RKO (cell line): ENCODE measurements at places on chromosomes 2 and 18.

DNA sequence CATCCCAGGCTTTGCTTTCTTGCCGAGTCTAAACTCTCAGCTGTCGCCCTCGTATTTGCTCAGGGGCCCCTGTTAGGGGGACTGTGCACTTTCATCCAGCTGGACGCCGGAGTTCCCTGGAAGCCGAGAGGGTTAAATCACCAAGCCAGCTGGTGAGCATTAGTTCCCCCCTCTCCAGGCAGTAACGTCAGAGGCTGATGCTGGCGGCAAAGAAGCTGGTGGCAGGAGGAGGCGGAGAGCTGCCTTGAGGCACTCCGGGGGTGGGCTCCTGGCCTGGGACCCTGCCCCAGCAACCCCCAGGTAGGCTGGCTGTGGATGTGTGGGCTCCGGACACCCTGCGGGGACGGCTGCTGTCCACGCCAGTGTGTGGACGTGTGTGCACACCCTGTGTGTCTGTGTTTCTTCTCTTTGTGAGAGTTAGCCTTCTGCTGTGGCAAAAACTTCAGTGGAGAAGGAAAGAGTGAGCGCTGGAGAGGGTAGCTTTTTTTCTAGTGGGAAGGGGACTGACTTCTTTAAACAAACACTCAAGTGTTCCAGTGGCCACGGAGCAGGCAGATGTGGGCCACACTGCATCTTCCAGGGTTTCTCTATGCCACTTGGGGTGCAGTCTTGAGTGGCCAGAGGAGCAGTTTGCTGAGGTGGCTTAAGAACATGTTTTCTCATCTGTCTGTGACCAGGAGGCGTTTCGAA, 84.7 kb downstream of the GLI2 start:
- no peak for DNase-seq

DNA sequence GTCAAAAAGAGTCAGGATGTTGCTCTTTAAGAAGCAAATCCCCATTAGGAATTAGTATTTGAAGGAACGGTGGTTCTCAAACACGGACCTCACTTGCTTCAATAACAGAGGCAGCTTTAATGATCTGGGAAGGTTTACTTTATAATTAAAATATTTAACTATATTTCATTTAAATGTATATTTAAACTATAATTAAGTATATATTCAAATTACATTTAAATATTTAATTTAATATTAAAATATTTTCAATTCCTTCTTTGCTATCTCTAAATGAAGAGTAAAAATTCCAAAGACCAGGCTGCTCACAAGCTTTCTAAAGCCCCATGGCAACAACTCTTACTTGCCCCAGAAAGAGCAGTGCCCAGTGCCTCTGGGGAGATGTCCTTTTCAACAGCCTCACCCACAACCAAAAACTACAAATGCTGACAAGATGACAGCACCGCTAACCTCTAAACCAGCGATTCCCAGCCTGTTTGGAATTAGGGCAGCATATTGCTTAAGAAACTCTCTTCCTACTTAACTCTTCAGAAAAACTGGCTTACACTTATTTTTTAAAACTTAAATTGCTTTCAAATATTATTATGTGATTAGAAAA, 62.9 kb upstream of the POU3F3 start:
- DNase-seq = no peak

DNA sequence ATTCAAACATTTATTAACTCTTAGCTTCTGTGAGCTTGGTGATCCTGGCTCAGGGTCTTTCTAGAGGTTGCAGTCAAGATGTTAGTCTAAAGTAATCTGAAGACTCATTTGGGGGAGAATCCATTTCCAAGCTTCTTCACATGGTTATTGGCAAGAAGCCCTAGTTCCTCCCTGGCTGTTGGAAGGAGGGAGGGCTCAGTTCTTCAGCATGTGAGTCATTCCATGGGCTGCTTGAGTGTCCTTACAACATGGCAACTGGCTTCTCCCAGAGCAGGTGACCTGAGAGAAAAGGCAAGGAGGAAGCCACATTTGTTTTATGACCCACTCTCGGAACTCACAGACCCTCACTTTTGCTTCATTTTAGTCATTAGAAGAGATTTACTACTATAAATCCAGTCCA, 10.6 kb upstream of the C2orf74 start:
- peak; percentile 25 for DNase-seq

- no peak for DNase-seq
Observed at GRCh38 chr2:142841788-142842187, 35.7 kb upstream of the KYNU start.

DNA sequence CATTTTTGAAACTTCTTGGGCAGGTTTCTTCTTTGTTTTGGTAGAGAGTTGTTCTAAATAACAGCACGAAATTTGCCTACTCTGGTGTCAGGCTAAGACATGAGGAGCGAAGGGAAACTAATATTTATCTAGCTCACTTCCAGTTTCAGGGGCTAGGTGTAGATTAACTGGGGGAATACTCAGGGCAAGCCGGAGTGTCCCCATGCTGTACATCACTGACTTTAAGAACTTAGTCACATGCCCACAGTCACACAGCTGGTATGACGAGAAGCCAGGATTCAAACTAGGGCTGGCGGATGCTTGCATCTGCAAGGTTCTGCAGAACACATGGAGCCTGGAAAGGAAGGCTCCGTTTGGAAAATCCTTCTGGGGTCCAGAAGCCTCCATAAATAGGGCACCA, 133.3 kb downstream of the ALPK2 start:
- no peak for DNase-seq

GRCh38 chr18:74990563-74991081, 218.3 kb downstream of the PTGR3 start:
- no peak for DNase-seq

DNA sequence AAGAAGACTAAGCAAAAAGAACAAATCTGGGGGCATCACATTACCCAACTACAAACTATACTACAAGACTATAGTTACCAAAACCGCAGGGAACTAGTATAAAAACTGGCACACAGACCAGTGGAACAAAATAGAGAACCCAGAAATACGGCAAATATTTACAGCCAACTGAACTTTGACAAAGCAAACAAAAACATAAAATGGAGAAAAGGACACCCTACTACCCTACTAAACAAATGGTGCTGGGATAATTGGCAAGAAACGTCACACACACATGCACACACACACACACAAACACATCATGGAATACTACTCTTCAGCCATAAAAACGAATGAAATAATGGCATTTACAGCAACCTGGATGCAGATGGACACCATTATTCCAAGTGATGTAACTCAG, 53.3 kb downstream of the SESTD1 start:
- no peak for DNase-seq

DNA sequence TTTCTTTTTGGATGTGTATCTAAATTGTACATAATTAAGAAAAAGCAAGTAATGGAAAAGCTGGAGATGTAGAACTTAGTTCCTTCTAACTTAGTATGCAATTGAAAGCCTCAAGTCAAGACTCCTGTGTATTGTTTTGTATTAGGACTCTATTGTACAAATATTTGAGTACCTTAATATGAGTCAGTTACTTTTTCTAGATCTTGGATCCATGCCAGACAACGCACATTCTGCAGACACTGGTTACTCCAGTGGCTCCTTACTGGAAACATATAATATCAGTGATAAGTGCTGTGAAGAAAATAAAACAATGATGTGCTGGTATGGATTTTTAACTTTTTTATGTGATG, 1.5 kb downstream of the SLC39A10 start:
- DNase-seq = peak; percentile 93

GRCh38 chr2:47344890-47345589, 57.9 kb upstream of the MSH2 start:
- DNase-seq = peak; percentile 36

DNA sequence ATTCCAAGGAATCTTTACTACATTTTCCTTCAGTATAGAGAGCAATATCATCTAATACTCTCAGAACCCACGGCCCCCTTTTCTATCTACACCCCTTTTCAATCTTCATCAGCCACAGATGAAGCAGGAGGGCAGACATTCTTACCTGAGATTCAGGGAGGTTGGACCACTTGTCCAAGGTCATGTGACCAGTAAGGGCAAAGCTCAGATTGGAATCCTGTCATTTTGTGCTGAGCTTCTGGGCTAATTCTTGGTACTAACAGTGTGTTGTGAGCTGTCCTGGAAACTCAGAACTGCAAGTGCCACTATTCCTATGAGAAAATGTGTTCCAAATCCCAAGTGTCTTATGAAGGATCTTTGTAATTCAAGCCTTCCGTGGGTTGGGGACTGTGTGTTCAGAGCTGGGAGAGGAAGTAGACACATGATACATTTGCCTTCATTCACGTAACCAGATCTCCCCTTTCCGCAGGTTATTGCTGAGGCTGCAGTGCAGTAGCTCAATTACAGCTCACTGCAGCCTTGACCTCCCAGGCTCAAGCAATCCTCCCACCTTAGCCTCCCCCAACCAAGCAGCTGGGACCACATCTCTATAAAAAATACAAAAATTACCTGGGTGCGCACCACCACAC, 3.3 kb downstream of the CHRNA1 start:
- DNase-seq = no peak

GRCh38 chr2:62578803-62579640, 73.0 kb upstream of the TMEM17 start:
- peak; percentile 14 for DNase-seq

DNA sequence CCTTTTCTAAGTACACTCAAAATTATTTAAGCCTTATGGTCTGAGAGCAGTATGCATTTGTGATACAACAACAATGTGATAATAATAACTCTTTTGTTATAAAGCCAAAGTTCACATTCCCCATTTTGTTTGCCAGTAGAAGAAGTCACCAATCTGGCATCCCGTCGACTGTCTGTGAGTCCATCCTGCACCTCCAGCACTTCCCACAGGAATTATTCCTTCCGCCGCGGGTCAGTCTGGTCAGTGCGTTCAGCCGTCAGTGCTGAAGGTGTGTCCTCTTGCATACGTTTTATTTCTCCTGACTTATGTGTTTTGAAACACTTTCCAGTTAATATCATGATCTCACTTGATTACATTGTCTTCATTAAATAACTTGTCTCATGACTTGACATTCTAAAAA, 80.3 kb upstream of the RPE start:
- no peak for DNase-seq

GRCh38 chr18:74498712-74499627, 2.8 kb downstream of the CNDP2 start:
- DNase-seq = peak; percentile 72

DNA sequence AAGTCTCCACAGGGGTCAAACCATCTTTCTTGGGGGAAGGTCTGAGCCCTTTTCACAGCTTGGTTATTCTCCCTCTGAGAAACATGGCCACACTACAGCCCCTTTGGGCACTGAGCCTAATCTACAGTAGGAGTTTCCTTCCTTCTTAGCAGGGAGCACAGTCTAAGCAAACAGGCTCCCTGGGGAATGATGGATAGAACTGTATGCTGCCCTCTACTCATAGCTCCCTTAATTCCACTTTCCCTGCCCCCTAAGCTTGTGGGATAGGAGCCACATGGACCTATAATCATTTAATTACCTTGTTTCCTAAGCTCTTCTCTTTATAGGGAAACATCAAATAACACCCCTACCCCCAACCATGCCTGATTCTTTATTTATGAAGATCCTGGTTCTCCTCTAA, 442.1 kb upstream of the MEX3C start:
- DNase-seq = no peak

- DNase-seq = no peak
Observed at GRCh38 chr18:75350857-75351256, 76.6 kb downstream of the SMIM21 start.

- DNase-seq = no peak
Observed at GRCh38 chr18:44689736-44690135, 9.0 kb downstream of the SETBP1 start.

- peak; percentile 99 for DNase-seq
Observed at GRCh38 chr2:191679818-191680600, 2.1 kb downstream of the NABP1 start.

DNA sequence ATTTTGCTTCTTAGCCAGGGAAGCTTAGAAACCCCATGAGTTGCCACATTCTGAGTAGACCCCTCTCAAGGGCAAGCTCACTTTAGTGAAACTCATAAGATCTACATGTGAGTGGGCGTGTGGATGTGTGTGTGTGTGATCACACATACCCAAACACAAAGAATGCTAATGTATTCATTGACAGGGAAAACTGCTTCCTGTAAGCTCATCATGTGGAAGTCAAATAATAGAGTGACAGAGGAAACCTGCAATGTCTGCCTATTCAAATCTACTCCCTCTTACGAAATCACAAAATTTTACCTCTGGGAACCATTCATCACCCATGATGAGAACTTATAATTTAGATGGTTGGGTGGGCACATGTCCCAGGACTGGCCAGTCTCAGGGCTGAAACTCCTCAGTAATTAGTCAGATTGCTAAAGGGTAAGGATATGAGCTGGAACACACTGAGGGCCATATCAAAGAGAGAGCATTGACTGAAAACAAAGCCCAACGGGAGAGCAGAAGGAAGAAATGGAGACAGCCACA, 94.5 kb upstream of the CCDC150 start:
- DNase-seq = peak; percentile 7

GRCh38 chr2:203960811-203961210, 24.2 kb downstream of the ICOS start:
- DNase-seq = no peak
